ENCODE measurements at places on chromosomes 13 and 19.

DNA sequence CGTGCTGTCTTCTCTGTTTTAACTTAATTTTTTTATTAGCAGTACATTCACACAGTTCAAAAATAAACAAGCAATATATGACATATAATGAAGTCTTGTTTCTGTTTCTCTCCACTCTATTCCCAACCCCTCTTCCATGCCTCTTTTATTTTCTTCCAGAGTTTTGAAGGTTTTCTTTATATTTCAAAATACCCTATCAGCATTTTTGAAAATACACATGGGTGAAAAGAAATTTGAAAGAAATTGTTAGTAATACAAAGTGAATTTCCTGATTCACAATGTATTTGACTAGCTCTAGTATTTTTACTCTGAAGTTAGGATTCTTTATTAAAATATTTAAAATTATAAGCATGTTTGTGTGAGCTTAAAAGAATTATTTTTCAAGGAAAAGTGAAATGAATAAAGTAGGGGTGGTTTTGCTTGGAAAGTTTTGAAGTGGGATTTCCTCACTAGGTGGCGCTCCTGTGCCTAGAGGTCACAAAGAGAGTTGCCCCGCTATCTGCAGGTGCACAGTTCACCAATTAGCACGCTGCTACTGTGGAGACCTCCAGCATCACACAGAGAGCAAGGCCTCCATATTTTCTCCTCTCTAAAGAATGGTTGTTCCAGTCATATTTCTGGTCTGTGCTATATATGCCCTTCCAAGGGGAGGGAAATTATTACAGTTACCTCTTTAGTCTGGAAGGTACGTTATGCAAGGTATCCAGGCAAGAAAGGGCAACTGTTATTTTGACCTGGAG, 37.6 kb downstream of the SOX21 start:
- DNase-seq, result peak; percentile 66

DNA sequence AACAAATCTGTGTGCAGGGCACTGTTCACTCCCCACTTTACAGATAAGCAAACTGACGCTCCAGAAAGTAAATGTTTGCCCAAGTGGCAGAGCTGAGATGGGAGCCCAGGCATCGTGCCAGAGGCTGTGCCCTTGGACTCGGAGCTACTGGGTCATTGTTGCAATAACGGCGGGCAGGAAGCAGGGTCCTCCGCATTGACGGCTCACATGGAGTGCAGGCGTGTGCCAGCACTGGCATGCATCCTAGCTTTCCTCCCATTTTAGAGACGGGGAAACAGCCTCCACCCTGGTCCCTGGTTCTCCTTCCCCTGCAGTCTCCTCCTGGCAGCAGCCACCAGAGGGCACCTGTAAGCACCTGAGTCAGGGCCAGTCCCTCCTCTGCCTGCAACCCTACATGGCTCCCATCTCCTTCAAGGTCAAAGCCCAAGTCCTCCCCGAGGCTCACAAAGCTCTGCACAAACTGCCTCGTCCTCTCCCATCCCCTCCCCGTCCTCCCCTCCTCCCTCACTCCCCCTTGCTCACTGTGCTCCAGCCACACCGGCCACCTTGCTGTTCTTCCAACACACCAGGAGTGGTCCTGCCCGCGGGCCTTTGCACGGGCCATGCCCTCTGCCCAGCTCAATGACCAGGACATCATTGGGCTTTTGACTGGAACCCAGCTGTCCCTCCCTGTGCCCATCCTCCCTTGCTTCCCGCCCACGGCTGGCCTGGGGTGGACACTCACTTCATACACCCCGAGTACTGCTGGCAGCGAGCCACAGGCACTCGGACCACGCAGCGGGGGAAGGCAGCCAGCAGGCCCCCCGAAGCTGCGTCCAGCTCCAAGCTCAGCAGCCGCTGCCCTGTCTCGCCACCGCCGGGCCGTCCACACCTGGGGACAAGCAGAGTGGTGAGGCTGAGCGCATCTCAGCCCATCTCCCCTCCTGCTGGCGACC, 7.7 kb upstream of the LRG1 start:
- DNase-seq, result no peak

GRCh38 chr13:110012102-110012739, 225.8 kb upstream of the IRS2 start:
- no peak for DNase-seq

- no peak for DNase-seq
These were observed 1369.9 kb downstream of the EFNB2 start for GRCh38 chr13:105165449-105166125.

- no peak for DNase-seq
These were observed 1322.0 kb downstream of the EFNB2 start for GRCh38 chr13:105213512-105213911.

DNA sequence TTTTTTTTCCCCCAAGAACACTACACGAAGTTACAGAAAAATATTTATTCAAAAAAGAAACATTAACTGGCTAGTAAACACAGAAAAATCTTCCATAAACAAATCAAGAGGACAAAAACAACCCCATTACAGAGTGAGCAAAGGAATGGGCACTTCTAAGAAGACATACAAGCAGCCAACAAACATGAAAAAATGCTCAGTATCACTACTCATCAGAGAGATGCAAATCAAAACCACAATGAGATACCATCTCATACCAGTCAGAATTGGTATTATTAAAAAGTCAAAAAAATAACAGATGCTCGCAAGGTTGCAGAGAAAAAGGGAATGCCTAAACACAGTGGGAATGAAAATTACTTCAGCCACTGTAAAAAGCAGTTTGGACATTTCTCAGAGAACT, 131.7 kb downstream of the UGGT2 start:
- DNase-seq, result peak; percentile 58

DNA sequence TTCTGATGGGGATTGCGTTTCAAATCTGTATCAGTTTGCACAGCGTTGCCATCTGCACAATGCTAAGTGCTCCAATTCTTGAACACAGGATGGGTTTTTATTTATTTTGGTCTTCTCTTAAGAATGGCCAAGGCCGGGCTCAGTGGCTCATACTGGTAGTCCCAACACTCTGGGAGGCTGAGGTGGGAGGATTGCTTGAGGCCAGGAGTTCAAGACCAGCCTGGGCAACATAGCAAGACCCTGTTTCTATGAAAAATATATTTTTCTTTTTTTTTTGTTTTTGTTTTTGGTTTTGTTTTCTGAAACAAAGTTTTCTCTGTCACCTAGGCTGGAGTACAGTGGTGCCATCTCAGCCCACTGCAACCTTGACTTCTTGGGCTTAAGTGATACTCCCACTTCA, 5.5 kb upstream of the YJEFN3 start:
- DNase-seq, result no peak

- DNase-seq, result no peak
These were observed 1699.4 kb downstream of the PCDH9 start for GRCh38 chr13:65530688-65531087.

GRCh38 chr19:16283210-16284061, 41.2 kb upstream of the KLF2 start:
- no peak for DNase-seq

GRCh38 chr13:23899555-23899954, 2.3 kb upstream of the C1QTNF9B start:
- DNase-seq, result peak; percentile 26

- no peak for DNase-seq
These were observed 152.4 kb downstream of the LMO7 start for GRCh38 chr13:75788481-75788981.
